ENCODE measurements at places on chromosomes 4 and X.

DNA sequence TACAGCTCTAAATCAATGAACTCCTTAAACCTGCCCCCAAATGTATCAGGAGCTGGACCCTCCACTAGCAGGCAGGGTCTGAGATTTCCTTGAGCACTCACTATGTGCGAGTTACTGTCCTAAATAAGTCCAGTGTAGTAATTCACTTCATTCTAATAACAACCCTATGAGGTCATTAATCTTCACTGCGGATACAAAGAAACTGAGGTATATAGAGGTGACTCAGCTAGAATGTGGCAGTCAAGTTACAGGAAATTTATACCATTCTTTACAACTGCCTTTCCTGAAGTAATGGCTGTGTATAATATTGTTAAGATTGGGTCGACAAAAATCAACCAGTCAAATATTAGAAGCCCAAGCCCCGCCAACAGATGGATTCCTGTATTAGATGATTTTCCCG lies 473.9 kb upstream of the FTHL17 start:
- no peak for DNase-seq

DNA sequence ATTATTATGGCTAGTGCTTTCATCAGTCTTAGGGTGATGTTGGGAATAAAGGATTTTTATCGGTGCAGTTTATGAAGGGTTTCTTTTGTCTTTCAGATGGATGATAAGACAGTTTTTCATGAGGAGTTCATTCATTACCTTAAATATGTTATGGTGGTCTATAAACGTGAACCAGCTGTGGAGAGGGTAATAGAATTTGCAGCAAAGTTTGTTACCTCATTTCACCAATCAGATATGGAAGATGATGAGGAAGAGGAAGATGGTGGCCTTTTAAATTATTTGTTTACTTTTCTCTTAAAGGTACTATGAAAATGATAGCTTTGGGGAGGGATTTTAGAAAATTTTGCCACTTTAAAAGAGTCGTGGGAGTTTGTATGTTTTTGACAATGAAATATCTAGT lies 1.3 kb downstream of the NCAPG start:
- no peak for DNase-seq

DNA sequence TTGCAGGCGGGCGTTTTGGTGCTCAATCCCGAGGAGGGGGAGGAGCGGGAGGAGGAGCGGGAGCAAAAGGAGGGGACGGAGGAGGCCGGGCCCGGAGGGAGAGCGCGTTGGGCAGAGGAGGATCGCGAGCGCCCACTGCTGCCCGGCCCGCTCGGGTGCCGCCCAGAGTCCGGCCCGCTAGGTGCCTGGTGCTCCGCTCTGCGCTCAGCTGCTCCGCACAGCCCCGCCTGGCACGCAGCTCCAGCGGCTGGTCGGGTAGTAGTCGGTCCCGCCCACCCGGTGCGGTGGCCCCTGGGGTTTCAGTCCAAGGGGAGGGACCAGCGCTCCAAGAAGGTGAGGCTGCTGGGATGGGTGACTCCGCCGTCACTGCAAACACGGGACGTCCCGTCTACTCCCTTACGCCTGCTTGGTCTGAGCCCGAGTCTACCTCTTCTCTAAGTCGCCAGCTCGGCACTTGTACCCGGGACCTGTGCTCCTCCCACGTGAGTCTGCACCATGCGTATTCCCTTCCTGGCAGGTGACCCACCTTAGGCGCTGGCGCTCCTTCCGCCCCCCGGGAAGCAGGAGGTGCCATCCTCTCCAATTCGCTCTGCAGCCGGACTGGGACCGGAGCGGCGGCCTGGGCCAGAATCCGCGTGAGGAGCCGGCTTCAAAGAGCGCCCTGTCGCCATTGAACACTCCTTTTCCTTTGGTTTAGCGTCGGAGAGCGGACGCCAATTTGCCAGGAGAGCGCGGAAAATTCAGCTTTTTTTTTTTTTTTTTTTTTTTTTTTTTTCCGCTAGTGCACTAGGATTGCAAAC lies 405 bp upstream of the HS3ST1 start:
- peak; percentile 33 for DNase-seq

- DNase-seq, result no peak
Observed at GRCh38 chr4:22508376-22508775, 7.5 kb downstream of the ADGRA3 start.

DNA sequence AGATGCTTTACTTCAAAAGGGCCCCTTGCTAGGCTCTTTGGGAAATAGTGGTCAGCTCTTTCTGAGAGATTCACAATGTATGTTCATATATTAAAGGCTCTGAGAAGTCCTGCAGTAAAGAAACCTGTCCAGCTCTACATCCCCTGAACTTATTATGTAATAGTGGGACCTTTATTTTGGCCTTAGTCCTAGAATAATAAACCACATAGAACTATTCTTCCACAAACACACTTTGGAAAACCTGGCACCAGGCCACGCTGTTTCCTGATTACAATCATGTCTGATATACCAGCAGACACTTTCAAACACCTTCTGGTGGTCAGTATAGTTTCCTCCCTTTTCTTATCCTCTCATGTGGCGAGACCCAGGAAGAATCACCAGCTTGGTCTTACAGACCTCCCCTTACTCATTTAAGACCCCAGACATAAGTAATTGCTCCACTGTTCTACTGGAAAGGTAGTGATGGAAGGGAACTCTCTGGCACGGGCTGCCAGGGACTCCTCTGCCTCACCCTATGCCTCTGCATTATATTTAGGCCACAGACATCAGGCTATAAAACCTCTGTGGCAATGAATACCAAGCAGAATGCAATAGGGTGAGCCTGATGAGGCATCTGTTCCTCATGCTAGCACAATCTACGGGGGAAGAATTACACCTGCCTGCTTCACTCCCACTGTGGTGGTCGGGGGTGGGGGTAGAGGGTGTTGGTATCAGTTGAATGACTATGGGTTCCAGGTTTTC lies 5.7 kb upstream of the PPEF1 start:
- no peak for DNase-seq

DNA sequence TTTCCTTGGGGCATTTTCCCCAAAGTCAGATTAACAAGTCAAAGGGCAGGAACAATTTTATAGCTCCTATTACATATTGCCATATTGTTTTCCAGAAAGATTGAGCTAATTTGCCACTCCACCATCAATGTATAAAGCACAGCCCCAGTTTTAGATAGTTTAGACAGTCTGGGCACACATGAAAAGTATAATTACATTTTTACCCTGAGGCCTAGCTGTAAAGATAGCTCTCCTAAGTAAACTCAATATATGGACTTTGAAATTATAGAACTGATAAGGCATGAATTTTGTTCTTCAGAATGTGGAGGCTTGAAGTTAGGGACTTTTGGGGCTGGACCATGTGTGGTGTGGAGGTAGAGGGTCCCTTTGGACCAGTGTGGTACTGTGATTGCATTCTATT lies 166.0 kb downstream of the FHIP1A start:
- no peak for DNase-seq

DNA sequence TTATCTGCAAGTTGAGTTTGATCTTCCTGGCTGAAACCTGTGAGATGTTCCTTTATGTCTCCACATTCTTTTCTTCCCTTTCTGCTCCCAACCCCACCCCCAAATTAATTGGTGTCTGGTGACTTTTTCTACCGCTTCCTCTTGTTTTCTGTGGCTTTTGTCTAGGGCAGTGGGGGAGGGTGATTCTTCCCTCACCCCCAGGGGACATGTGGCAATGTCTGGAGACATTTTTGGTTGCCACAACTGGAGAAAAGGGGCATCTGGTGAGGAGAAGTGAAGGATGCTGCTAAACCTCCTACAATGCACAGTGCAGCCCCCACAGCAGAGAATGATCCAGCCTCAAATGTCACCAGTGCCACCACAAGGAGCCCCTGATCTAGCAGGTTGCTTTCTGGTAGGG lies 152.9 kb downstream of the NHS start:
- DNase-seq, result no peak

Data from cortex of kidney (tissue), 1 donor.